ENCODE measurements at places on chromosomes 2 and 18. TPM values are rescaled to one million over a fixed set of nuclear protein-coding genes. Genes with fewer than 3 reads are reported as not detected.

- DNase-seq = no peak
- no peak overlapping the region for H3K4me3 ChIP-seq
- no peaks in the 10 kb centered on the region for H3K4me1 ChIP-seq
- no peak overlapping the region for H3K27ac ChIP-seq
These were observed 80.2 kb downstream of the RAB3GAP1 start for GRCh38 chr2:135132314-135132713.

DNA sequence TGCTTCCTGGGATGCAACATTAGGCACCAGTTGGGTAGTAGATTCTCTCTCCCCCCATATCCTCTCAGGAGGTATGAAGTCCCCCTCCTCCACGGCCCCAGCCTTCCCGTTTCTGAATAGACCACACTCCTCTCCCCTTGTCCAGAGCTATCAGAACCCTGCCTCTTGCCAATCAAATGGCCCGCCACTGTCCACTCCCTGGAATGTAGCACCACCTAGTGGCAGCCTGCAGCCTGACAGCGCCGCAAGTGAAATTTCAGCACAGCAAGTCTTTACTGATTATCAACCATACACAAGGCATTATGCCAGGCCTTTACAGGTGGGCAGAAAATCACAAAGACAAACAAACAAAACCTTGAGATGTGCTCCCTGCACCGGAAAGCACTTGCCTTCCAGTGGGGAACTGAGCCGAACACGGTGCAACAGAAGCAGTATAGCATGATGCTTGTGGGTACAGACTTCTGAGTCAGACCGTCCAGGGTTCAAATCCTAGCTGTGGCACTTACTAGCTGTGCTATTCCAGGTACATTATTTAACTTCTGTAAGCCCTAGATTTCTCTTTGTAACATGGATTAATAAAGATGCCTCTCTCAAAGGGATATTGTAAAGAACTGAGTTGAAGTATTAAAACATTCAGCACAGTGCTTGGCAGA is 174.0 kb downstream of the SMAD2 start:
- H3K27ac ChIP-seq = no peak overlapping the region
- no peaks in the 10 kb centered on the region for H3K4me1 ChIP-seq
- no peaks in the 10 kb centered on the region for H3K27me3 ChIP-seq
- H3K36me3 ChIP-seq = no peaks in the 10 kb centered on the region
- DNase-seq = peak; percentile 79
- H3K4me3 ChIP-seq = no peak overlapping the region

DNA sequence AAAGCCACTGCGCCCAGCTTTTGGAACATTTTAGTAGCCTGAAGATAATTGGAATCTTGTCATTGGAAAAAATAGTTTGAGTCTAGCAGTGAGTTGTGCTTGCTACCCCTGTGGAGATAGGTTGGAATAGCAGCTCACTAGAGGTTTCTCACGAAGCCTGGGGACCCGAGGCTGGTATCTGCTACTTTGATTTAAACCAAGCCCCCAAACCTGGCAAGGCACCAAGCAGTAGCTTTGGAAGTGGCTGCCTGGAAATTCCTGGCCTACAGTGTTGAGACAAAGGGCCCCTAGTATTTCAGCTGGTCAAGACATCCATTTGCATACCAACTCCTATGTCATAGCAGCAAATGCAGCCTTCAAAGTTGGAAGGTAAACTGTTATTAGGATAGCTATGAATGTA is 42.1 kb downstream of the NOP58 start:
- H3K4me1 ChIP-seq = peaks cover 9% of the 10 kb centered on the region
- H3K27ac ChIP-seq = no peak overlapping the region
- no peaks in the 10 kb centered on the region for H3K27me3 ChIP-seq
- H3K4me3 ChIP-seq = no peak overlapping the region
- DNase-seq = no peak
- peaks cover 46% of the 10 kb centered on the region for H3K36me3 ChIP-seq

The TMEM198 gene
- 2.9 TPM for total RNA-seq

The HIBCH gene
- 23.3 TPM for total RNA-seq

The ANKRD62 gene
- 0.12 TPM for total RNA-seq

The DYNAP gene
- not detected for total RNA-seq
